ENCODE measurements at places on chromosomes 1 and 21.

DNA sequence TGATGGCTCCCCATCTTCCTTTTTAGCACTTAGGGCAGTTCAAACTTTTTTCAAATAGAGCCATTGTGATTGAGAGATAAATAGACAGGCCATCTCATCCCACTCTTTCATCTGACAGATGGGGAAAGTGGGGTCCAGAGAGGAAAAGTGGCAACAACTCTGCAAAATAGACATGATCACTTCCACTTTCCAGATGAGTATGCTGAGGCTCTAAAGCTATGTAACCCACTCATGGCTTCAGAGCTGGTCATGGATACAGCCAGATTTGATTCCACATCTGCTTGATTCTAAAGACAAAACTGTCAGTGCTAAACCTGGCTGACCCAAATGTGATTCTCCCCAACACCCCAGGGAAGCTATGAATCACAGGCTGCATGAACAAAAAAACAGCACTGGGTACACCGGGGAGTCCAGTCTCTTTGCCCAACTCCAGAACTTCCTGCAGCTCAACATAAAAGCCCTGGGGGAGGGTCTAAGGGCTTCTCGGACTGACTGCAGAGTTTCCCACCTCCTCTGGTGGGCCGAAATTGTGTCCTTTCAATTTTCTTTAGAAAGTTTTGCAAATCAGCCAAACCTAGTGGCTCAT lies 59.3 kb downstream of the PLPP3 start:
- no peak for DNase-seq

- DNase-seq: no peak
Observed at GRCh38 chr1:162878000-162878596, 17.1 kb upstream of the CCDC190 start.

DNA sequence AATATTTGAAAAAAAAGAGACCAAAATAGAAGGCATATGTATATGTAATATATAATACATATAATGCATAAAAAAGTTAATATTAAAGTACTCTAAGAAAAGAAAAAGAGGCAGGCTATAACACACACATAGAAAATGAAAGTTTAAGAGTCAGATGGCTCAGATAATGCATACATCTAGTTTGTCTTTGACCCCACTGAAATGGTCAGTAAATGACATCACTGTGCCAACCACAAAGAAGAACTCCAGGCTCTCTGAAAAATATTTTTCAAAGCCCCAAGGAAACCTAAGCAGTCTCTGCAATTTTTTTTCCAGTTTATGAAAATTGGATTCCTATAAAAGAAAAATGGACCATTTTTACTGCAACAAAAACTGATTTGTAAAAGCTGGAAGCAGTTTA lies 55.4 kb upstream of the SCYL3 start:
- DNase-seq: no peak

GRCh38 chr1:174785510-174785909 lies 214.2 kb upstream of the CACYBP start:
- DNase-seq: no peak

- DNase-seq: no peak
Observed at GRCh38 chr1:230191079-230191804, 124.2 kb downstream of the GALNT2 start.

- no peak for DNase-seq
Observed at GRCh38 chr21:39837861-39838359, 29.3 kb upstream of the PCP4 start.

- DNase-seq: no peak
Observed at GRCh38 chr1:5423109-5423508, 569.1 kb downstream of the NPHP4 start.

- DNase-seq: no peak
Observed at GRCh38 chr1:92831368-92831761, 475 bp upstream of the RPL5 start.

Measured in GM06990 (cell line).